ENCODE measurements at places on chromosomes 13 and 19. TPM values are rescaled to one million over a fixed set of nuclear protein-coding genes. Genes with fewer than 3 reads are reported as not detected.

KCNN1 gene
- total RNA-seq, result under 0.01 TPM

DNA sequence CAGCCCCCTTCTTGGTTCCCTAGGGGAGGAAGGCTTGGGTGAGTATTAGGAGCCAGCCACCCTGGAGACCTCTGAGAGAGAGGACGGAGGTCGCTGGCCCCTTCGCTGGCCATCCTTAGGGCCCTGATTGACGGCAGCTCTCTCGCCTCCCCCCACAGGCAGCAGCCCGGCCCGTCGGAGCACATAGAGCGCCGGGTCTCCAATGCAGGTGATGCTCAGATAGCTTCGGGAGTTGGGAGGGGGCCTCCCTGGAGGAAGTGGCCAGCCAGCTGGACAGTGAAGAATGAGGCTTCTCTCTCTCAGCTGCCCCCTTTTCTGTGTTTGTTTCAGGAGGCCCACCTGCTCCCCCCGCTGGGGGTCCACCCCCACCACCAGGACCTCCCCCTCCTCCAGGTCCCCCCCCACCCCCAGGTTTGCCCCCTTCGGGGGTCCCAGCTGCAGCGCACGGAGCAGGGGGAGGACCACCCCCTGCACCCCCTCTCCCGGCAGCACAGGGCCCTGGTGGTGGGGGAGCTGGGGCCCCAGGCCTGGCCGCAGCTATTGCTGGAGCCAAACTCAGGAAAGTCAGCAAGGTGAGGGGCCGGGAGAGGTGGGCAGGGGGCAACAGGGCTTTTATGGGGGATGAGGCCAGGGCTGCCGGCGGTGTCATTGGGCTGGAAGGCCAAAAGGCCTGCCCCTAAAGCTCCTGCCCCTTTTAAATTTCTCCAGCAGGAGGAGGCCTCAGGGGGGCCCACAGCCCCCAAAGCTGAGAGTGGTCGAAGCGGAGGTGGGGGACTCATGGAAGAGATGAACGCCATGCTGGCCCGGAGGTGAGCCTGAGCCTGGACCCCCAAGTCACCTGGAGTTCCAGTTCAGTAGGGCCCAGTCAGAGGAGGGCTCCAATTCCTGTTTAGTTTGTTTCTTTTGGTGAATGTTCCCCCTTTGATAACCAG, 15.0 kb downstream of the VASP start:
- peaks cover 4% of the 10 kb centered on the region for H3K4me1 ChIP-seq
- peaks cover 78% of the 10 kb centered on the region for H3K36me3 ChIP-seq

DNA sequence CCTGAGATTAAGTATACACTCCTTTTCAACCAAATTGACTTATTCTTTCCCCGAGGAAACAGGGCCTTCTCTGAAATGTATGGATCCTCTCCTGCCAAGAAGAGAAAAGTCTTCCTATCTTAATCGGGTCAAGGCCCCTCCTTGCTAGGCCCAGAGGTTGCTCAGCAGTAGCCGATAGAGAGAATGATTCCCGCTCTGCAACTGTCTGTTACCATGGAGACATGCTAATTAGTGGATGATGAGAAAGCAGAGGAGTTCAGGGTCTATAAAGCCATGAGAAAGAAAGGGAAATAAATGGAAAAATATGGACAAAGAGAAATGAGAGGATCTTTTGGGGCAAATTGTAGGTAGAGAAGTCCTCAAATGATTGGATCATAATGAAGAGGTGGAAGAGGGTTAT, 103.5 kb downstream of the POU4F1 start:
- no peak overlapping the region for H3K27ac ChIP-seq
- no peak for DNase-seq
- no peaks in the 10 kb centered on the region for H3K27me3 ChIP-seq
- H3K4me3 ChIP-seq, result no peak overlapping the region
- H3K4me1 ChIP-seq, result no peaks in the 10 kb centered on the region

GRCh38 chr13:32370805-32371204, 55.5 kb downstream of the BRCA2 start:
- no peak overlapping the region for H3K27ac ChIP-seq
- peaks cover 3% of the 10 kb centered on the region for H3K36me3 ChIP-seq
- no peaks in the 10 kb centered on the region for H3K27me3 ChIP-seq
- no peak overlapping the region for H3K4me3 ChIP-seq
- DNase-seq, result no peak

- peak overlapping the region; percentile 7 for H3K27ac ChIP-seq
- H3K4me3 ChIP-seq, result no peak overlapping the region
- peak; percentile 53 for DNase-seq
- no peaks in the 10 kb centered on the region for H3K36me3 ChIP-seq
- H3K27me3 ChIP-seq, result no peaks in the 10 kb centered on the region
Measured at GRCh38 chr19:21084343-21084742, 2.3 kb downstream of the ZNF714 start.

C19orf38 gene
- total RNA-seq, result under 0.01 TPM

- H3K4me3 ChIP-seq, result no peak overlapping the region
- H3K4me1 ChIP-seq, result peaks cover 9% of the 10 kb centered on the region
- DNase-seq, result no peak
- H3K36me3 ChIP-seq, result no peaks in the 10 kb centered on the region
- H3K27ac ChIP-seq, result no peak overlapping the region
Measured at GRCh38 chr19:16175954-16176353, 2.6 kb upstream of the CIB3 start.

DNA sequence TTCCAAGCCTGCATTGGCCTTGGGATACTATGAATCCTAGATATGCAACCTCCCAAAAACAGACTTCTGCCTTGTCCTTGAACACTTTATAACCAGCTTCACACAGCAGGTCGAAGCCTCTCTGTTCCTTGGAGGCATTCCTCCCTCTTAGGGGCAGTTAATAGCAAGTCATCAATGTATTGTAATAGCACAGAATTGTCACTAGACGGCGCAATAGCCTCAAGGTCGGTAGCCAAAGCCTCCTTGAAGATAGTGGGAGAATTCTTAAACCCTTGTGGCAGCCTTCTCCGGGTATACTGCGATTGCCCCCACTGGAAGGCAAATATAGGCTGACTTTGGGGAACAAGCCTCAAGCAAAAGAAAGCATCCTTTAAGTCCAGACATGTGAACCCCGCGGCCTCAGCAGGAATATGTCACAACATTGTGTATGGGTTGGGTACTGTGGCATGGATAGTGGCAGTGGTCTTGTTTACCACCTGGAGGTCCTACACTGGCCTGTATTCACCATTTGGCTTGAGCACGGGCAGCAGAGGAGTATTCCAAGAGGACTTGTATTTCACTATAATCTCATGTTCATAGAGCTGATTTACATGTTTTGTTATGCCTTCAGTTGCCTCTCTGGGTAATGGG, 61.1 kb downstream of the ZNF431 start:
- H3K27ac ChIP-seq, result no peak overlapping the region
- DNase-seq, result peak; percentile 79
- no peaks in the 10 kb centered on the region for H3K36me3 ChIP-seq
- H3K27me3 ChIP-seq, result no peaks in the 10 kb centered on the region
- no peak overlapping the region for H3K4me3 ChIP-seq

ADGRE1 gene
- total RNA-seq, result not detected

CLEC11A gene
- total RNA-seq, result 23.5 TPM

ZNF460 gene
- total RNA-seq, result 101 TPM

KIR2DL3 gene
- not detected for total RNA-seq

GRCh38 chr19:5624018-5624663, 1.3 kb downstream of the SAFB start:
- peak overlapping the region; percentile 99 for H3K4me3 ChIP-seq
- H3K27ac ChIP-seq, result peak overlapping the region; percentile 93
- no peak for DNase-seq
- peaks cover 60% of the 10 kb centered on the region for H3K36me3 ChIP-seq
- H3K4me1 ChIP-seq, result peaks cover 59% of the 10 kb centered on the region
- H3K27me3 ChIP-seq, result no peaks in the 10 kb centered on the region

GRCh38 chr19:46955813-46956371, 63.7 kb upstream of the NPAS1 start:
- peaks cover 34% of the 10 kb centered on the region for H3K4me1 ChIP-seq
- H3K27ac ChIP-seq, result peak overlapping the region; percentile 94
- DNase-seq, result no peak
- no peak overlapping the region for H3K4me3 ChIP-seq
- peaks cover 5% of the 10 kb centered on the region for H3K36me3 ChIP-seq

- H3K27ac ChIP-seq, result no peak overlapping the region
- DNase-seq, result peak; percentile 45
- no peaks in the 10 kb centered on the region for H3K27me3 ChIP-seq
- H3K4me3 ChIP-seq, result no peak overlapping the region
Measured at GRCh38 chr13:80979035-80979641, 638.2 kb upstream of the SPRY2 start.

DNA sequence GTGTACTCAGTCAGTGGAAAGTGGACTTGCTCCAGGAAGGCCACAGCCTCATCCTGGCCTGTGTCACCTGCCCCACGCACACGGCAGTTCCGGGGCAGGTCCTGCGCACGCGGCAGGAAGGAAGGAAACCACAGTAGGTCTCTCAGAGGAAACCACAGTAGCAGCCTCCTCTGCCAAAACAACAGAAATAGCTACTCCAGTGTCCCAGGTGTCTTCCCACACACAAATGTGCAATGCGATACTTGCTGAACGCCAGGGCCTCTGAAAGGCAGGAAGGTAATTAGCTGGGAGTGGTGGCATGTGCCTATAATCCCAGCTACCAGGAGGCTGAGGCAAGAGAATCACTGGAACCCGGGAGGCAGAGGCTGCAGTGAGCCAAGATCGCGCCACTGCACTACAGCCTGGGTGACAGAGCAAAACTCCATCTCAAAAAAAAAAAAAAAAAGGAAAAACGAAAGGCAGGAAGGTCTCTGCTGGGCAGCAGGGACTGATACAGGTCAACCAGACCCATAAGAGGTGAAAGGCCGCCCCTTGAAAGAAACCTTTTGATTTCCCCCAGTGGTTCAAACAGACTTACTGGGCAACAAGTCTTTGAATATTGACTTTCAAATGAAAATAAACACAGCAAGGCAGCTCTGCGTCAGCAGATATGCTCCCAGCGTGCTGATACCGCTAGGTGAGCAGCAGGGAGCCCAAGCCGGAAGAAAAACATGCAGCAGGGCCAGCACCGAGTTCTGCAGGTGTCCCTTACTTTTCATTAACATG, 49.5 kb downstream of the CRYL1 start:
- DNase-seq, result no peak
- no peaks in the 10 kb centered on the region for H3K4me1 ChIP-seq
- no peaks in the 10 kb centered on the region for H3K27me3 ChIP-seq
- H3K27ac ChIP-seq, result no peak overlapping the region
- H3K36me3 ChIP-seq, result no peaks in the 10 kb centered on the region
- no peak overlapping the region for H3K4me3 ChIP-seq

DNA sequence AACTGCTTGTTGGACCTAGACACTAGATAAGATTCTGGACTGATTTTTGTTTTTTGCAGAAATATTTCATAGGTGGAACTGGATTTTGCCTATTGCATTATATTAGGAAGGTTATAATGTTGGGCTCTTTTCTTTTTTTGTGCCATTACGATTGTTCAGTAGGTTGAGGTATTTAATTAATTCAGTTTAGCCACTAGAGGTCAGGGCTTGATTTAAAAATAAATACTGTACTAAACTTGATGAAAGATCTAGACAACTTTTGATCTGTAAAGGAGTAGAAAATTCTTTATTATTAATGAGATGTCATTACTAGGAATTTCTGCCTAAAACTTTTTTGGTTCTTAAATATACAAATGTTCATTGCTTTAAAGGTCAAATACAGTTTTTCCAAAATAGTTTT, 15.2 kb upstream of the SUPT20H start:
- H3K4me3 ChIP-seq, result no peak overlapping the region
- DNase-seq, result no peak

DNA sequence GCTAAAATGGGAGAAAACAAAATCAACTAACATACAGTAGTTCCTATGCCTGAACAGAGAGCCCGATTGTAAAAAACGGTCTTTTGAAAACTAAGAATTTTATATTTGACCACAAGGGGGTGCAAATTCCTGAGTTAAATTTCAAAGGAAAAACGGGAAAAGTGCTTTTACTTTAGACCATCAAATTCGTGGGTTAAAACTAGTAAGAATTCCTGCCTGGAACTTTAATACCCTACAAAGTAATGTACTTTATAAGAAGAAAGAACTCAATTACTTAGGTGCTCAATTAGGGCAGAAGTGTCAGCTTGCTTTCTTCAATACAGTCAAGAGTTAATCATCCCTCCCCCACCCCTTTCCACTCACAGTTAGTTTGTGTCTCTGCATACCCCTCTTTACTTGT, 69.8 kb downstream of the KCNRG start:
- H3K27me3 ChIP-seq, result no peaks in the 10 kb centered on the region
- H3K4me3 ChIP-seq, result peak overlapping the region; percentile 45
- peak; percentile 72 for DNase-seq
- H3K36me3 ChIP-seq, result peaks cover 5% of the 10 kb centered on the region
